Right ventricle myocardium inferior (tissue), 1 donor: ENCODE measurements at places on chromosomes 3 and 15. TPM values are rescaled to one million over a fixed set of nuclear protein-coding genes. Genes with fewer than 3 reads are reported as not detected.

The MEX3B gene
- total RNA-seq = 4.0 TPM

GRCh38 chr15:88541709-88542341 lies 4.7 kb downstream of the DET1 start:
- no peak for DNase-seq

- DNase-seq = no peak
Observed at GRCh38 chr3:19331931-19332330, 183.6 kb downstream of the KCNH8 start.

DNA sequence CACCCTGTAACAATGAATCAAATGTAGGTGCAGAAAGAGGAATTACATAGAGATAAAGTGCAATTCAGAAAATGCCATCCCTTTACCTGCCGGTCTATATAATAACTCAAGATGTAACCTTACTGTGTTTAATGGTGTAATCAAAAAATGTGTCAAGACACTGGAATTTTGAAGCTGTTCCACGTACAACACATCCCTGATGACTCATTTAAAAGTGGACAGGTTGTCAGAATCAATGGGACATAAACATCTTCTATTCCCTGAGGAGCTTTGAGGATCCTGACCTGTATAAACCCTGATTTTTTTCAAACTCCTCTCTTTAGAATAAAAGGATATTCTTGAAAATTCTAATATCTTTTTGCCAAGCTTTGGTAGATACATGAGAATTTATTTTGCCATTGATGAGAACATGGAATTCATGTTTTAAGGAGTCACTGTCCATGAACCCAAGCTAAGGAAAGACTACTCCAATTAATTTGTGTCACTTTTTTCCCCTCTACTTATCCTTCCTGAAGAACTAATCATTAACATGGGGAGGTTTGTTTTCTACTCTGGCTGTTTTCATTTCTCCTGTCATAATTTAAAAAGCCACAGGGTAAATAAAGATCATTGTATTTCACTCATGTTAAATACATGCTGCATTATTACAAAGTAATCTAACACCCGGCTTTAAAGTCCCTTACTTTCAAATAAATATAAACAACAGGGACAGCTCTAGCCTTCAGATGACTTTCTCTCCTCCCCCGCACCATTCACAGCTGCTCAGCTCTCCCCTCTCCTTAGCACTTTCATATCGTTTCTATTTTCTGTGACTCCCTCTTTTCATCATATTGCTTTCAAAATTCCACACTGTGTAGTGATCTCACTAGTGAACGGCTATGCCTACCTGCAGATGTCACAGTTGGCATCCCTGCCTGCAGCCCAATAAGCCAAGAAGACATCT lies 138.3 kb downstream of the TAFA4 start:
- DNase-seq = no peak

The FANCD2OS gene
- total RNA-seq = not detected

GRCh38 chr3:141544697-141545096 lies 57.9 kb downstream of the RASA2 start:
- DNase-seq = no peak

The CSPG5 gene
- total RNA-seq = 0.35 TPM

The IL17RD gene
- total RNA-seq = 6.7 TPM

DNA sequence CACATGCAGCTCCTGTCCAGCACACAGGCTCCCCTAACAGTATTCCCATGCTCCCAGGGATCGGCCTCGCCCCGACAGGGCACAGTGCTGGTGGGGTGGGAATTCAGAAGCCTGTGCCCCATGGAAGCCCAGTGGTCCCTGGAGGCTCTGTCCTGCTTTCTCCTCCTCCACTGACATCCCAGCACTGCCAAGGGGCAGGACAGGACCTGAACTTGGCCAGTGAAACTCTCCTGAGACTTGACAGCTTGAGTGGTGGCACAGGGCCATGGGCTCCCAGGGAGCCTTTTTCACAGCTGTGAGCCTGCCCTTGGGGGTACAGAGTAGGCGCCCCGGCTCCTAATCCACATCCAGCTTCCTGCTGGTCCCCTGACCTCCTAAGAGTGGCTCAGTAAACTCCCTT lies 38.4 kb downstream of the IQSEC1 start:
- DNase-seq = peak; percentile 50

DNA sequence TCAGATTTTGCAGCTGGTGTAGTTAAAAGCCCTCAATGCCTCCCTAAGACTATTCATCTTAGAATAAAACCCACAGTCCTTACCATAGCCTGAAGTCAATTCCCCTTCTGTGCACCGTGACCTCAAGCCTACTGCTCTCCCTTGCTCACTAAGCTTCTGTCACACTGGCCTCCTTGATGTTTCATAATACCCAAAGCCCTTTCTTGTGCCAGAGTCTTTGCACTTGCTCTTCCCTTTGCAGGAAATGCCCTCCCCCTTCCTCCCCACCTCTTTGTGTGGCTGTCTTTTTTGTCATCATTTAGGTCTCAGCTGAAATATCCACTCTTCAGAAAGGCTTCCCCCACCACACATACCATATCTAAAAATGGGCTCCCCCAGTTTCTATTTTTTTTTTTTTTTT lies 4.2 kb upstream of the PLEKHO2 start:
- no peak for DNase-seq

GRCh38 chr3:160450846-160451245 lies 1.3 kb upstream of the TRIM59 start:
- DNase-seq = no peak

DNA sequence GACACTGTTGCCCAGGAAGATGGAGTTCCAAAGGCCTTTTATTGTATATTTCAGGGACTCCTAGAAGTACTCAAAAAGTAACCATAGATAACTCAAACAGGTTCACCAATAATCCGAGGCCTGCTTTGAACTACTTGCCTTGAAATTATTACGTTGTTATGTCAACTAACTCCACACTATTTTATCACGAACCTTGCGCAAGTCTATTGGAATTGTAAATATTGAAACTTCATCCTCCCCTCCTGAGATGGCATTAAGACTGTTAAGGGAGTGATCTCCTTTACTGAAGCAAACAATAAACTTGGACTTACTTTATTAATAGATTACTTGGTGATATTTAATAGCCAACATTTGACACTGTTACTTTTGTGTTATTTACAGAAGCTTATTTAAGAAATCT lies 199.6 kb upstream of the GADL1 start:
- no peak for DNase-seq

The MUSTN1 gene
- 26.5 TPM for total RNA-seq

The GOLGA6L4 gene
- 0.57 TPM for total RNA-seq

The DUOXA1 gene
- total RNA-seq = 0.68 TPM

The ISL2 gene
- not detected for total RNA-seq
